ENCODE measurements at places on chromosomes 7 and 10.

GRCh38 chr10:43043773-43044447, 33.0 kb upstream of the RET start:
- no peak for DNase-seq

DNA sequence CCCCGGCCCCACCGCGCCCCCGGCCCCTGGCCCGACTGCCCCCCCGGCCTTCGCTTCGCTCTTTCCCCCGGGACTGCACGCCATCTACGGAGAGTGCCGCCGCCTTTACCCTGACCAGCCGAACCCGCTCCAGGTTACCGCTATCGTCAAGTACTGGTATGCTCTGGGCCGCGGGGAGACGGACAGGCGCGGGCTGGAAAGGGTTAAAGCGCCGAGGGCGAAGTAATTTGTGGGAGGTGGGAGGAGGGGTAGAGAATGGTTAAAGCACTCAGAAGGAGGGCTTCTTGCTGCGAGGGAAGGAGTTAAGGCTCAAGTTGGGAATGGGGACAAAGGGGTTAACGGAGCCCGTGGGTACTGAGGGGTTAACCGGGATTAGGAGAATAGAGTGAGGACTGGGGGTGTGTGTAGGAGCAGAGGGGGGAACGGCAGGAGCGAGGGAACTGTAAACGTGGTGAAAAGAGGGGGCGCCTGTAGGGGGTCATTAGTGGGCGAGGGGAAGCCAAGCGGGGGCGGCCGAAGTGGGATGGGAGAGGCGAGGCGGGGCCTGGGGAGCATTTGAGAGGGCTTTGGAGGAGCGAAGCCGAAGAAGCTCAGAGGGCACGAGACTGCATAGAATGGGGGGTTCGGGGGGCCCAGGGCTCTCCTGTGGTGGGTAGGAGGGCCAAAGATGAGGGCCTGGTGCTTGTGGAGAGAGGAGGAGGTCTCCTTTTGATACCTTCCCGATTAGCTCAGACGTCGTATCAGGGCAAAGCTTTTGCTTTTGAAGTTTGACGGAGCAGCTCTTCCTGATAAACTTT, 605 bp downstream of the SUFU start:
- peak; percentile 9 for DNase-seq

DNA sequence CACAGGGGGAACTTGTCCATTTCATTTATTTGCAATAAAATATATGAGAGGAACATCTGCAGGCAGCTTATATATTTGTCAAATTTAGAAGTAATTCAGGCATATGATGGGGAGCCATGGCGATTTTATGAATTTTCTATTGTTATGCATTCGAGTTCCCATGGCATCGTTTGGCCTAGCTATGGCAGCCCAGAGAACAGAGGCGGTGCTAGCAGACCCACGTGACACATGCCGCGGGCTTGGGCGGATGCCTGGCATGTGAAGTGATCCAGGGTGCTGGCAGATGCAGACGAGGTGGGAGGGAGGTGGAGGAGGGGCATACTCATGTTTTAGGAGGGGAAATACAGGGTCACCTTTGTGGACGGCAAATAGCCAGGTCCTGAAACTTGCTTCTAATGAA, 560.0 kb upstream of the GALNT17 start:
- no peak for DNase-seq

DNA sequence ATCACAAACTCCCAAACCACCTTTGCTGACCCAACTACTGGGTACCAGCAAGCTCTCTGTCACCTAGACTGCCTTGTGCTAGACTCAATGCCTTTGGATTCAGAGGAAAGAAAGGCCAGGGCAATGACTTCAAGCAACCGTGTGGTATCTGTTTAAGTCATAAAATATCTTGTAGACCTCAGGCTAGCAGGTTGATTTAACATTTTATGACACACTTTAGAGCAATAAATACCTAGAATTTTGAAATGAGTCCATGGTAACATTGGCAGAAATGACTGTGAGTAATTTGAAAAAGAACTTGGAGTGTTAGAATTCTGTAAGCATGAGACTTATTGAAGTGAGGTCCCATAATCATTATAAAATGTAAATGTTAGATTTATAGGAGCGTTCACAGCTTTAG, 87.2 kb downstream of the TWIST1 start:
- no peak for DNase-seq

- DNase-seq = peak; percentile 76
These were observed 3.2 kb upstream of the LAT2 start for GRCh38 chr7:74206589-74207120.

DNA sequence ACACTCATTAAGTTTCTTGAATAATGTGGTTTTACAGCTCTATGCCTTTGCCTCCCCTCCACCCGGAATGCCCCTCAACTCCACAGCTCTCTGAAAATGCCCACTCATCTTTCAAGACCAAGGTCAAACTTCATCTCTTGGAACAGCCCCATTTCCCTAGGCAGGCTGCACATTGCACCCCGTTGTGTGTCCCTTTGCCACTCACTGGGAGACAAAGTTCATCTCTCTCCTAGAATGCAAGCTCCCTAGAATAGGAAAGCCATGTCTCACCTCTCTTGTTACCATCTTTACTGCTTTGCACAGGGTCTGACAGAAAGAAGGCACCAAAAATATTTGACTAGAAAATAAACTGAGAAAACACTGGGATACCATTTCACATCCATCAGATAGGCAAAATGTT, 33.3 kb downstream of the UBE2H start:
- DNase-seq = no peak

DNA sequence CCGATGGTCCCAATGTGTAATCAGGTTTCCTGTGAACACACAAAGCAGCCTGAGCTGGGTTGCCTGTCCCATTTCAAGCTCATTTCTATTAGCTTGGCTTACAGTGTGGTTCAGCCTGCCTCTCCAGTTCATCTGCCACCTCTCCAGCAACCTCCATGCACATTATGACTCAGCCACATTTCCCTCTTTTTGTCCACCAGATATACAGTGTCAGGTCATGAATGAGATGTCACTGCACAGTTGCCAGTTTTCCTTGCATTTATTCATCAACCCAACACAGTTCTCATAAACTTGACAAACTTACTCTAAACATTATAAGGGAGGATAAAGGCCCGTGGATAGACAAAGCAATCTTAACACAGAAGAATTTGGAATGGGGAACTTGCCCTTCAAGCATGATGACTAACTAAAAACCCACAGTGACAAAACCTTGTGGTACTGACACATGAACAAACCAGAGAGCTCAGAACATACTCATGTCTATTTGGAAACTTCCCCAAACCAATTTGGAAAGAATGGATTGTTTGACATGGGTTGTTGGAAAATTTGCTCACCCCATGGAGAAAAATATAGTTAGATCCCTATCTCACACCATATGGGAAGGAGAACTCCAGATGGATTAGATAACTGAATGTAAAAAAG, 2.5 kb upstream of the CFAP58 start:
- DNase-seq = no peak

GRCh38 chr10:581776-582330, 107.6 kb downstream of the DIP2C start:
- DNase-seq = no peak

GRCh38 chr10:42973411-42973810, 103.5 kb upstream of the RET start:
- DNase-seq = no peak

DNA sequence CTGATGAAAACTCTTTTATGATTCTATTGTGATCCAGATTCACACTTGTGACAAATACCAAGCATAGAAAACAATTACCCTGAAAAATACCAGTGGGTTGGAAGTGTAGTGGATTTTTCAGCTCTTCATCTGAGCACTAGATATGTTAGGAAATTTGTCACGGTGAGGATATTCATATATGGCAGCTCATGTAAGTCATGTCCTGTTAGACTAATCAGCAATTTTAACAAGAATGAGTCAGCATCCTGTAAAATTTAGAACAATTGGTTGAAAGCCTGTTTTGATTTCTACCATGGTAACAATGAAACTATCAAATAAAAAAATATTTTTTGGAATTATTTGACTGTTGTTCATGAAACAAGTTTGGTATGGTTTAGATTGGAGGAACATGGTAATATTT, 334.3 kb downstream of the CACNA2D1 start:
- DNase-seq = no peak

- no peak for DNase-seq
These were observed 23.9 kb upstream of the CDK13 start for GRCh38 chr7:39926111-39926510.

DNA sequence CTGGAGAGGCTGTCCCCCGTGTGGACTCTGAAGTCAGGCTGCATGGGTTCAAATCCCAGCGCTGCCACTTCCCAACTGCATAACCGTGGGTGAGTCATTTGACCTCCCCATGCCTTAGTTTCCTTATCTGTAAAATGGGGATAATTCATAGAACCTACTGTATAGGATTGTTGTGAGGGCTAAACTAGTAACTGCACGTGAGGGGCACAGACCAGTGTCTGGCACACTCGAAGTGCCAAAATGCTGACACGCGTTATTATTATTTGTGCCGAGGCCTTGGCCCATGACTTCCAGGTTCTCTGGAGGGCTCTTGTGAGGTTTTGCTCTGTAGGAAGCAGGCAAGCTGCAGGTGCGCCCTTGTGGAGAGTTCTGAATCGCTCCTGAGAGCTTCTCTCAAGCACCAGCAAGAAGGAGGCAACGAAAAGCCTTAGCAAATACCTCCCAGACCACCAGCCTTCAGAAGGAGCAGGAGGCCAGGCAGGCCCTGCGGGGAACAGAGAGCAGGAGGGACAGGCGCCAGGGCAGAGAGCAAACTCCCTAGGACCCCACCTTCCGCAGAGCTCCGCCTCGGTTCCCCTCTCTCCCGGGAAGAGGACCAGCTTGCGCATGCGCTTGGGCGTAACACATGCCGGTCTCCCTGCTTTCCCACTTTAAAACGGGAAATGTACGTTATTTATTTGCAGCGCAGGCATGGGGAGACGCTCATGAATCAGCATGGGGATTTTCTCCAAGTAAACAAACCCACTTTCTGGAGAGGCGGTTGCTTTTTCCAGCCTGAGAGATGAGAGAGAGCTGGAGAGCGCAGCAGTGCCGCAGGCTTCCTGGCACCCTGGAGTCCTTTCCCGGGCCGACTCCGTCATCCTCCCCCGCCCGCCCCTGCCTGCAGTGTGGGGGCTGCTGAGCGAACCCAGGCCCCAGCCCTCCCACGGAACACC, 39.6 kb downstream of the SORCS3 start:
- no peak for DNase-seq

DNA sequence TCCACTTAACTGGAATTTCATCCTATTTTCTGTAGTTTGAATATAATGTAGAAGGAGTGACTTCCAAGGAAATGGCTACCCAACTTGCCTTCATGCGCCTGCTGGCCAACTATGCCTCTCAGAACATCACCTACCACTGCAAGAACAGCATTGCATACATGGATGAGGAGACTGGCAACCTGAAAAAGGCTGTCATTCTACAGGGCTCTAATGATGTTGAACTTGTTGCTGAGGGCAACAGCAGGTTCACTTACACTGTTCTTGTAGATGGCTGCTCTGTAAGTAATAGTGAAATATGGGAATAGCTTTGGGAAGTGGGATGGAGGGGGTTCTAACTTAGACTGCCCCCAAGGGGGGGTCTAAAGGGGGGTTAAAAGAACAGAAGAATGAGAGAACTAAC, 34.5 kb downstream of the COL1A2 start:
- no peak for DNase-seq

DNA sequence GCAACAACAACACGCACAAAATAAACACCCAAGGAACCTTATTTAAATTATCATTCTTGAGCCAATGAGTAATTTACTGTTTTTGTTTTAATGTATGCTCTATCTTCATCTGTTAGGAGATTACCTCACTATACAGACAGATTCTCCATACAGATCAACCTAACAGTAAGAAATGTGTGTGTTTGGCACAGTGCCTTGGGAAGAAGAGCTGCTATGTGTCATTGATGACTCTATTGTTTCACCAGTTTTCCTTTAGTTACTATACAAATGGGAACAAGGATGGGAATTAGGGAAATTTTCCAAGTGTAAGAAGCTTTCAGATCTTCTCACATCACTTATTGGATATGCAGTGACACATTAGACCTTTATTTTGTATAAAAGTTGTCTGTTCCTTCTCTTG, 640.3 kb downstream of the NRG3 start:
- DNase-seq = no peak

DNA sequence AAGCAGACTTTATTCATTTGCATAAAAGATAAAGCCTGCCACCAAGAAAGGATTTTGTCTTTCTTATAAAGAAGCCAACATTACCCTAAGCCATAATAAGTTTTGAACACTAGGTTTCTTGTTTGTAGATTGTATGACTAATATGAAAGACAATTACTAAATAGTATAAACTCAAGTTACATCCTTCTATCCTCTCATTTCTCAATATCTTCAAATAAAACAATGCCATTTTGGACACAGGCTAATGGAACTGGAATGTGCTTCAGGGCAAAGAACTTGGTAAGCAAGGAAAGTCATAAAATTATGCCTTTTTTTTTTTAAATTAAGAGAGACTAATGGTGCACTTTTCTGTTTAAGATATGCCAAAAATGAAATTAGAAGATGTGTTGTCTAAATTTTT, 137.7 kb downstream of the DKK1 start:
- no peak for DNase-seq
